Lung (tissue), 17 donors: ENCODE measurements at places on chromosomes 12 and 14. TPM values are rescaled to one million over a fixed set of nuclear protein-coding genes. Genes with fewer than 3 reads are reported as not detected.
A peak's percentile ranks its signal among the peaks of the same experiment; 100 is the strongest.

Gene PIANP
- total RNA-seq: 0.25 TPM

- no peaks in the 10 kb centered on the region for H3K36me3 ChIP-seq
- no peak for DNase-seq
- H3K4me3 ChIP-seq: no peak overlapping the region
- H3K4me1 ChIP-seq: peaks cover 3% of the 10 kb centered on the region
Observed at GRCh38 chr12:47033081-47033480, 46.3 kb upstream of the PCED1B start.

- no peaks in the 10 kb centered on the region for H3K27me3 ChIP-seq
- no peaks in the 10 kb centered on the region for H3K36me3 ChIP-seq
- no peak overlapping the region for H3K4me3 ChIP-seq
- peak; percentile 26 for DNase-seq
Observed at GRCh38 chr14:21868442-21869046, 194.9 kb upstream of the OR4E1 start.

DNA sequence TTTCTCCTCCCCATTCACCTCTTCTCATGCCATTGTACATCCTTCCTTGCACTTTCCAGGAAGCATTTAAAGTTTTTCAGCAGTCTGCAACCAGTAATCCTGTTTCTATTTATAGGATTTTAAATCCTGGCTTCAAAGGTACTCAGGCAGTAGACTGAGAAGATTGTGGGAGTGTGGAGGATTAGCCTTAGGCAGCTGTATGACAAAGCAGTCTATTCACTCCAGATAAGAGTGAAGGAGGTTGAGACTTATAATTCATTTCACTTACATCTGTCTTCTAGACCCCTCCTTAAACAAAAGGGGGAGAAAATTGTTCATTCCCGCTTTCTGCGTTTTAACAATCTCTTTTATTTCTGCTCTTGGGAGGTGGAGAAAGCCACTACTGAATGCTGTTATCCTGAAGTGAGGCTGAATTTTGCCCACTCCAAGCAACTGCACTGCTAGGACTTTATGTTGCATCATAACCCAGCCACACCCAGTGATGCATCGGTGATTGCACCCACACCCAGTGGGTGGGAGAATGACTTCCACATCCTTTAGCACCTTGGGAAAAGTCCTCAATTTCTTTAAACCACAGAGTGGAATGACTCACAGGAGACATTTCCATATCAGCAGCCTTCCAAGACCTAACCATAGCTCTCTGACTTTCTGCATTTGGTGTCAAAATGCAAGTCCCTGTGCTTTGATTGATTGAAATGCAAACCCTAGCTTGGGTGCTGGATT, 382.5 kb upstream of the ATP2B1 start:
- peaks cover 2% of the 10 kb centered on the region for H3K4me1 ChIP-seq
- no peak overlapping the region for H3K27ac ChIP-seq
- H3K36me3 ChIP-seq: no peaks in the 10 kb centered on the region
- H3K4me3 ChIP-seq: no peak overlapping the region
